Tibial artery (tissue), 4 donors: ENCODE measurements at places on chromosomes 2 and 18.

DNA sequence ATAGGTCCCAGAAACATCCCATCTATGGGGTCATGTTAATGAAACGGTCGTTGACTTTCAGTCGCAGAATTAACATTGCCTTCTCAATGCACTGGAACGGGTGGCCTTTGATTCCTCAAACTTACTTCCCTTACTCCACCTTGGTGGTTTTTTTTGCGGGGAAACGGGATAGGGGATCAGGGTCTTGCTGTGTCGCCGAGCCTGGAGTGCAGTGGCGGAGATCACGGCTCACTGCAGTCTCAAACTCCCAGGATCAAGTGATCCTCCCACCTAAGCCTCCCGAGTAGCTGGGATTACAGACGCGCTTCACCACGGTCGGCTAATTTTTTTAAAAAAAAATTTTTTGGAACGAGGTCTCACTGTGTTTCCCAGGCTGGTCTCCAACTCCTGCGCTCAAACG, 754 bp downstream of the ATG16L1 start:
- DNase-seq = no peak

- DNase-seq = no peak
Measured at GRCh38 chr2:99770876-99771275, 281.1 kb upstream of the REV1 start.

DNA sequence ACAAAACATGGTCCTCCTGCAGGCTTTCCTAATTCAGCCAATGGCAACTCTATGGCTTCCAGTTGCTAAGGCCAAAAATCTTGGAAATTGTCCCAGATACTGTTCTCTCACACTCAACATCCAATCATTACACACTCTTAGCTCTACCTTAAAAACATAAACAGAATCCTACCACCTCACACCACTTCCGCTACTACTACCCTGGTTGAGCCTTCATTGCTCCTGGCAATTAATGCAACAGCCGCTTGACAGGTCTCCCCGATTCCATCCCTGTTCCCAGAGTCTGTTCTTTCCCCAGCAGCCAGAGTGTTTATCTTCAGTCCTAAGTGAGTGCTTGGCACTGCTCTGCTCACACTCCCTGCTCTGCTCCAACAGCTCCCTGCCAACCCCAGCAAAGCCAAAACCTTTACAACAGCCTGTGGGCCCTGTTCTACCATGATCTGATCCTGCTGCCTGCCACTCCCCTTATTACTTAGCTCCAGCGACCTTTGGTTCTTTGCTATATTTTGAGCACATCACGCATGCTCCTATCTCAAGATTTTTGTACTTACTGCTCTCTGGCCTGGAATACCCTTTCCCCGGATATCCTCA, 67.5 kb upstream of the AMMECR1L start:
- peak; percentile 54 for DNase-seq

DNA sequence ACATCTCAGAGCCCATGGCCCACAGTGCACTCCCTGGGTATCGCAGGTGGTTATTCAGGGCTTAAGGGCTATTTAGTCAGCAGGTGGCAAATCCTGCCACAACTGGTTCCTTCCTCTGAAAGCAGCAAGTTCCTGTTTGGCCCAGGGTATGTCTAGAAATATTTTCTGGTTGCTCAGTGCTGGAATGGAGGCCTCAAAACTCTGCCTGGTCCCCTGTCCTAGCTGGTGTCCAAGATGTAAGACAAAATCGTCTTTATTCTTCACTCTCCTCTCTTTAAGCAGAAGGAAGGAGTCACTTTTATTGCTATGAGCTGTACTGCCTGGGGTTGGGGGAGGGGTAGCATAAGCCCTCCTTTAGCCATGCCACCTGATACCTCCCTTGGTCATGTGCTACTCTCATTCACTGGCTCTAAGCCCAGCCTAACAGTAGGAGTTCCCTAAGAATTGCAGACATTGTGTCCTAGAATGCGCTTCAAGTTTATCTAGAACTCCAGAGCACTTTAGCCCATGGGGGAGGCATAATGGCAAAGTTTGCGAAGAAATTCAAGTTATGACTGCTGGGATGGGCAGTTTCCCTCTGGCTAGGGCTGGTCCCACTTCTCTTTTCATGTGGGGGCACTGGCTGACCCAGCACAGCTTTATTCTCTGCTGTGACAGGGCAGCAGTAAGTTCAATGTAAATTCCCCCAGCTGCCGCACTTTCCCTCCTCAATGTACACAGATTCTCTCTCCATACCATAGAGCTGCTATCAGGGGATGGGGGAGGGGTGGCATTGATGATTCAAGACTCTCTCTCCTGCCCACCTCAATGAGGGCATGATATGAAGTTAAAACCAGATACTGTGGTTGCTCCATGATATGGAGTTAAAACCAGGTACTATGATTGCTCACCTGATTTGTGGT, 27.1 kb upstream of the CWC22 start:
- no peak for DNase-seq

DNA sequence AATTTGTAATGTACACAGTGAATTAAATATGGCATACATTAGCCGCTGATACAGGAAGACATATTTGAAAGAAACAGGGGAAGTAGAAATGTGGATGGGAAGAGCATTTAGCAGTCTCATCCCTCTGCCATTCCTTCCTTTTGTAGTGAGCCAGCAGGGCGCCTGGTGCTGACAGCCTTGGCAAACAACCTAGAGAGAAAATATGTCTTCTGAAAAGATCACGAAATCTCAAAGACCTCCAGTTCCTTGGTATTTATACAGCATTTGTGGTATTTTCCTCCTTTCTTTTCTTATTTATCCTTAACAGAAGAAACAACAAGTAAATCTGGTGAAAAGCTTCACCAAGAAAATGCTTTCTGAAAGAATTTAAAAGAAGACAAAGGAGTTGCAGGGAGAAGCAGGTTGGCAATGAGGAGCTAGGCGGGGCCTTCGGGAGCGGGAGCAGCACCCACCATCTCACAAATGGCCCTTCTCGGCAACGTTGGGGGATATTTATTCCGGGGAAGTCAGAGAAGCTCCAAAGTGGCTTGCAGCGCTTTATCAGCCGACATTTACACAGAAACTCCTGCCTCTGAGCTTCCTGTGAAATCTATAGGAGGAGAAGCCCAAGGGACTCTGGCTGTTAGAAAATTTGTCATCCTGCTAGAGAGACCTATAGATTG, 406.1 kb upstream of the NRP2 start:
- no peak for DNase-seq

GRCh38 chr2:173079973-173080860, 4.6 kb downstream of the MAP3K20 start:
- no peak for DNase-seq

DNA sequence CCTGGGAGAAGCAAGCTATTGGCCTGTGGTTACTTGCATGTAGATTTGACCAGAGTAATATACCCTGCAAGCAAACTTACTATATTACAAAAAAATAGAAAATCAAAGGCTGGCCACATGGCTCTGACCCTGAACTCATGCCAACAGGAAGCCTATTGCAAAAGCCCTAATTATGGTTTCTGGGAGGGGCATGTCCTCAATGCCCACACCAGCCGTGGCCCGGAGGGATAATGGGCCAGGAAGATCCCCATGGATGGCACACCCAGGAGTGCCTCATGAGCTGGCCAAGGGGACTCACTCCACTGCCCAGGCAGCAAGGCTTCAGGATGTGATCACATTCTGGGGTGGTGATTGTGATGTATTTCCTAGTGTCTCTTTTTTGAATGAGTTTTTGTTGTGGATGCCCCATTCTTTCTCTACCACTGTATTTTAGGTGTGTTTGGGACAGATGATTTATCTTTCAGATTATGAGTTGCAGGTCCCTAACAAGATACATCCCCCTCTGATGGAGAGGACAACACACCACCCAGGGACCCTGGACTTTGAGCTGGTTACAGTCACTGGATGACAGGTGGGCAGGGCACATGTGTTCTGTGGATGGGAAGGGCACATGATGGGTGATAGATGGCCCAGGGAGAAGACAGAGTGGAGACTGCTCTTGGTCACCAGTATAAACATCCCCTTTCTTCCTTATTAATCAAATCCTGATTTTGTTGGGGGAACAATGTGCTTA, 18.7 kb upstream of the TFCP2L1 start:
- no peak for DNase-seq

DNA sequence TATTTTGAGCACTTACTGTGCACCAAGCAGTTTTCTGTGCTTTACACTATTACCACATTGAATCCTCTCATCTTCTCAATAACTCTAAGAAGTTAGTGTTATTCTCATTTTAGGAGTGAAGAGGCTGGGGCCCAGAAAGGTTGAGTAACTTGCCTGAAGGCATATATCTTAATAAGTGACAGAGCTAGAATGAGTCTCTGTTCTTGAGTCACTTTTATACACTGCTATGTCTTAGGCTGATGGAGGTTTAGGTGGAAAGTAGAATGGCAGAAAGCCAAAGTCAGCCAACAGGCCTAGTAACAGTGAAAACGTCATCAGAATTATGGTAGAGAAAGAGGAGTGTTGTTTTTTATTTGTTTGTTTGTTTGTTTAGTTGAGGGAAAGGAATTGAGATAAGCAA, 27.9 kb upstream of the RPE start:
- no peak for DNase-seq

DNA sequence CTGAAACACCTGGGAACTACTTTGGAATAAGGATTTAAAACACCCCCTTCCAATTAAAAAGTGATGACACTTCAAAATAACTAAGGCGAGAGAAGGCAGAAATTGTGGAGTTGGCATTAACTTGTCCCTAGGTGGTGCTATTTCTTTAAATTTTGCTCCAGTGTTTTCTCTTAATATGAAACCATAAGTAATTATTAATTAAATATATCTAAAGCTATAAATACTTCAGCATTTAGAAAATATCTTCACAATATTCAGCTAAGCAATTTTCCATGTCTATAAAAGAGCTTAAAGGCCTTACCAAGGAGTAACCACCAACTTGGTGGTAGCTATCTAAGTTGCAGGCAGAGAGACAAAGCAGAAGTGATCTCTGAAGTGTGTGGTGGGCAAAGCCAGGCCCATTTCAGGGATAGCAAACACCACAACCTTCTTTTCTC, 186.8 kb upstream of the PGAP1 start:
- no peak for DNase-seq

DNA sequence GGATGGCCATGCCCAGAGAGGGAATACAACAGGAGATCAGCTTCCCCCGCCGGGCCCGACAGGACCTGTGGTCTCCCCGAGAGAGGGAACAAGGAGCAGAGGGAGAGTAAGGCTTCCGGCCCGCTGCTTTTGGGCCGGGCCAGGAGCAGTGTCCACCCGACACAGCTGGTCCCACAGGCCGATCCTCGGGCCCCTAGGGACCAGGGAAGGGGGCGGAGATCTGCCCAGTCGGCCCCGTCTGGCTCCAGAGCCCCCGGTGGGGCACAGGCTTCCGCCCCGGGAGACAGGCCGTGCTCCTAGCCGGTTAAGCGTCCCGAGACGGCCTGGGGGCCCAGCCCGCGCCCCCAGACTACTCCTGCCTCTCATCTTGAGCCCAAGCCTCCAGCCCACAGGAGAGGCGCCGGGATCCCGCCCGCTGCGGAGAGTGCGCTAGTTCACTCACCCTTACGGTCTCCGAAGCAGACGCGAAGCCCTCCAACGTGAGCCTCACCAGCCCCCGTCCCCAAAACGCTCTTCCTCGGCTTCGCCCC, at the start of gene MCFD2:
MCFD2 (minus strand) TSS at position 526 of the 530 bp plus-strand sequence. CDS start 6,635 bp downstream, outside the sequence.
- peak; percentile 47 for DNase-seq

GRCh38 chr2:71666094-71666474, 212.7 kb downstream of the DYSF start:
- no peak for DNase-seq

DNA sequence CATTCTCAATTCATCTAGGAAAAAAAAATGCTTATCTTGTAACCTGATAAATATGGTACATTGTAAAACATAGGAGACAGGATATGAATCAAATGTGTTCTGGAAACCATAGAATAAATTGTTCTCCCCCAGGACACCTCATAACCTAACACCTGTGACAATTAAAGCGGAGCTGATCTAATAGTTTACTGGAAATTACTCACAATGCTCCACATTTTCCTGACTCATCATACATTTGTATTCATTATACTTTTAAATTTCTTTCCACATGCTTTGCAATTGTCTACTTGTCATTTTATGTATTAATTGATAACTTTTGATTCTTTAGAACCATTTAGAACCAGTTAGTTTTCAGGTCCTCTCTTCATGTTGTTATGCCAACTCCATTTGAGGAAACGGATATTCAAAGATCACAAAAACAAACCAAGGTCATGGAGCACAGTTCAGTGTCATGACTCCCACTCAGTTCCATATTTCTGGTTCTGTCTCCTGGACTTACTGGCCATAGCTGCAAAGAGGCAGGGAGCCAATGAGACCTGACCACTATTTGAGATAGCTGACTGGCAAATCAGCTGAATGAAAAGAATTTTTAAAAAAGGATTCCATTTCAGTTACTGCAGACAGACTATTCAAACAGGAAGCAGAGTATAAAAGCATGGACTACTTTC, 128.5 kb downstream of the CALCRL start:
- no peak for DNase-seq

DNA sequence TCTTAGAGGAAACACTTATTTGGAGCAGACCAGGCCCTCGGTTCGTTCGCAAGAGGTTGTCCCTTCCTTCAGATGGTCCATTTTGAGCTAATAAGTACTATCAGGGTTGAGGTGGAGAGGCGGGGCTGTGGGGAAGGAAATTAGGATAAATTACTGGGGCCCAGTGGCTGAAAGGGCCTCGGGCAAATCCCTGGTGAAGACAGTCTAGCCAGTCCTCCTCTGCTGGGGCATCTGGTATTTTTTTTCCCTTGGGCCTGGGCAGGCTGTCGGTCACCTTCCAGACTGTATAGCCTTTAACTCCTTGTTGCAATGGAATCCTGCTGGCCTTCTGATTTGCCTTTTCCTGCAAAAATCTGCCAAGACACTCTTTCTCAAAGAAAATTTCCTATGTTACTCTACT, 1.7 kb upstream of the MYO3B start:
- DNase-seq = no peak

DNA sequence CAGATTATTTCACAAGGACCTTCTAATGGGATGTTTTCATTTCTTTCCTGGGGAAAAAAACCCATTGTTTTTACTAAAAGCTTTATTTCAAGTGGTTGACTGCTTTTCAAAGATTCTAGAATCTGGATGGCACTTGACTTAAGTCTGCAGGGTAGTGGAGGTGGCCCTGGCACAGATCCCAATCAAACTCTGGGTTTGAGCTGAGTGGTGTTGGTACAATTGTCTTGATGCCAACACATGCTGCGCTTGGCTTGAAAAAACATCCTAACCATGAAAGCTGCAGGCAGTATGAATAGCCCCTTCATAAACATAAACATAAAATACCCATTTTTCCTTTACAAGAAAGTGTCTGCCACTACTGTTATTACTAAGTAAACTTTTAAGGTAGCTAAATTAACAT, 3.6 kb downstream of the PAPOLG start:
- no peak for DNase-seq

DNA sequence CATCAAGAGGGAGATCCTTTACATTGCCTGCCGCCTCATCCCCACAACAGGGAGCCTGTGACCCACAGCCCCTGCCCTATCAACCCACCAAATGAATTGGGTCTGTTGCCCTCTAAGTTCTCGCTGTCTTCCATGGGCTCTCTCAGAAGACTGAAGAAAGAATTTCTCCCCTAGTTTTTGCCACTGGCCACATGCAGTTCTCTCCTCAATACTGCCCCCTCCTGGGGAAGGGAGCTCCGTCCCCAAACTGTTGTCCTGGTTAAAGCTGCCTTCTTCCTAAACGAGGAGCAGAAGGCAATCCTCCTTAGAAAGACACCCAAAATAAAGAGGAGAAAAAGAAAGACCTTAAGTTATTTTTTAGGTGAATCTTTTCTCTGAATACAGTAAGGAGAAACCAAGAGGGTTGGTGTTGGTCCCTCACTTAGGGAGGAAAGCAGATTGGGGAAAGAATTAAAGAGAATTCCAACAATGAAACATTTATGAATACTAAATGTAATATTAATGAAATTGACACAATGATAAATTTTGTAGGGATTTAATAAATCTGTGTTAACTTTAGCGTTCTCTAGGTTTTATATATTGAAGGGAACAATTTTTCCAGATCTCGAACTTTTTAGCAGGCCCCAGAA, 31.1 kb upstream of the SATB2 start:
- DNase-seq = no peak

GRCh38 chr18:23994361-23994902, 20.1 kb upstream of the TTC39C start:
- peak; percentile 68 for DNase-seq
